ENCODE measurements at places on chromosomes 1 and 21. TPM values are rescaled to one million over a fixed set of nuclear protein-coding genes. Genes with fewer than 3 reads are reported as not detected.
A peak's percentile ranks its signal among the peaks of the same experiment; 100 is the strongest.

- H3K27me3 ChIP-seq: no peaks in the 10 kb centered on the region
- H3K27ac ChIP-seq: no peak overlapping the region
- H3K4me1 ChIP-seq: peaks cover 38% of the 10 kb centered on the region
- H3K4me3 ChIP-seq: no peak overlapping the region
Measured at GRCh38 chr1:40806240-40806639, 22.7 kb downstream of the KCNQ4 start.

DNA sequence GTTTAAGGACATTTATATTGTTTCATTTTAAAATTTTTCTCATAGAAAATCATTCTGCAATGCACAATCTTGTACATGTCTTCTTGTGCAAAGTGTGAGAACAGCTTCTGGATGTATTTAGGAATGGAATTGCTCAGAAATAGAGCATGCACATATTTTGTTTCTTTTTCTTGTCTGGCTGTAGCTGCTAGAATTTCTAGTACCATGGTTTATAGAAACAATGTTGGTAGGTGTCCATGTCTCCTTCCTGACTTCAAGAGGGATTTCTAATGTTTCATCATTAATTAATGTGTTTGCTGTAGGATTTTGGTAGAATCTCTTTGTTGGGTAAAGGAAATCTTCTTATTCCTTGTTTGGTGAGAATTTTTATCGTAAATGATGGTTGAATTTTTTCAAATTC, 99.0 kb downstream of the RYR2 start:
- H3K4me3 ChIP-seq: no peak overlapping the region
- DNase-seq: no peak
- H3K27me3 ChIP-seq: no peaks in the 10 kb centered on the region
- no peak overlapping the region for H3K27ac ChIP-seq

GRCh38 chr1:219359126-219359525, 185.4 kb downstream of the LYPLAL1 start:
- peaks cover 3% of the 10 kb centered on the region for H3K4me1 ChIP-seq
- no peaks in the 10 kb centered on the region for H3K27me3 ChIP-seq
- no peaks in the 10 kb centered on the region for H3K36me3 ChIP-seq
- no peak overlapping the region for H3K27ac ChIP-seq
- no peak for DNase-seq

DNA sequence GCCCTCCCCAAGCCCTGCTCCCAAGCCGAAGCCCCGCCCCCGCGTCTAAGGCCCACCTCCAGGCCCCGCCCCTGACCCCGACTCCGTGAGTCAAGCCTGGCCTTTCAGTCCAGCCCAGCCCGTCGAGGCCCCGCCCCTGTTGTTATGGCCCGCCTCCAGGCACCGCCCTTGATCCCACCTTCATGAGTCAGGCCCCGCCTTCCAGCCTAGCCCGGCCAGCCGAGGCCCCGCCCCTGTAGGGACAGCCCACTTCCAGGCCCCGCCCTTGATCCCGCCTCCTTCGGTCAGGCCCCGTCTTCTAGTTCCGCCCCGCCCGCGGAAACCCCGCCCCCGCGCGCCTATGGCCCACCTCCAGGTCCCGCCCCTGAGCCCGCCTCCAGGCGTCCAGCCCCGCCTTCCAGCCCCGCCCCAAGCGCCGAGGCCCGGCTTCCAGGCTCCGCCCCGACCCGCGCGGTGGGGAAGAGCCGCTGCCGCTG, 247 bp upstream of the DOP1B start:
- H3K27me3 ChIP-seq: no peaks in the 10 kb centered on the region
- no peaks in the 10 kb centered on the region for H3K36me3 ChIP-seq
- H3K4me1 ChIP-seq: peaks cover 13% of the 10 kb centered on the region

Gene SYPL2
- total RNA-seq: 1.1 TPM

DNA sequence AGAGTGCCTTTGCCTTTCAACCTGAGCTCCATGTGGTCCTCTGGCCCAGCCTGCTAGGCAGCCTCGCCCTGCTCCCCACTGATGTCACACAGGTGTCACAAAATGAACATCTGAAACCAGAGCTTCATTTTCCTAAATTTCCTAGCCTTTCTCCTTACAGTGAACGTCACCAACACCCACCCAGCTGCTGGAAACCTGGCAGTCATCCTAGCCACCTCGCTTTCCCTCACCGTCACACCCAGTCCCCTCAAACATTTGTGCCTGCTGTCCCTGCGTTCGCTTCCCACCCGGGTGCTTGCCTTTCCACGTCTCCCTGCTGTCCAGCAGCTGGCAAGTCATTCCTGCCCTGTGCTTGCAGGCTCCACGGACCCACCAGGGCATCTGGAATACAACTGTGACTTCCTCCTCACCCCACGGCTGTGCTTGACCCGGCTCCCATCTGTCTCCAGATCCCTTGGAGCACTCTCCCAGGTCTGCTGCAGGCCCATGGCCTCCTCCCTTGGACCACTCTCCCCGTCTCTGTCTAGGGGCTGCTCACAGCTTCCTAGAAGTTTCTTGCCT, 23.5 kb downstream of the ADARB1 start:
- no peaks in the 10 kb centered on the region for H3K27me3 ChIP-seq
- H3K27ac ChIP-seq: no peak overlapping the region
- no peak overlapping the region for H3K4me3 ChIP-seq
- peaks cover 4% of the 10 kb centered on the region for H3K36me3 ChIP-seq
- H3K4me1 ChIP-seq: peaks cover 71% of the 10 kb centered on the region

DNA sequence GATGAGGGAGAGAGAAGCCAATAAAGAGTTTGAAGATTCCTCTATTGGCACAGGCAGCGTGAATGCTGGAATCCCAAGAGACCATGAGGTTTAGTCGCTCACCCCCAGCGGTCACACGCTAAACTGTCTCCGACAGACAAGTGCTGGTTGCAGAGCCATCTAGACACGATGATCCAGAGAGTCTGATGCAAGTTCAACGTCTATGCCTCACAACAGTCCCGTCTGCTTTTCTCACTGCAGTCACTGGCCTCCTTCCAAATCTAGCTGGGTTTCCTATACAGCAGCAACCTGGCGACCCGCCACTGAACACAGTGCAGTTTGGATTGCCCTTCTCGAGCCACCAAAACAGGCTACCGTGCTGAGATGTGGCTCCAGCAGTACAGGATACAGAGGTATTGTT, 98.6 kb upstream of the KRTAP19-8 start:
- peaks cover 4% of the 10 kb centered on the region for H3K36me3 ChIP-seq
- no peak overlapping the region for H3K4me3 ChIP-seq
- H3K27me3 ChIP-seq: no peaks in the 10 kb centered on the region
- no peaks in the 10 kb centered on the region for H3K4me1 ChIP-seq

DNA sequence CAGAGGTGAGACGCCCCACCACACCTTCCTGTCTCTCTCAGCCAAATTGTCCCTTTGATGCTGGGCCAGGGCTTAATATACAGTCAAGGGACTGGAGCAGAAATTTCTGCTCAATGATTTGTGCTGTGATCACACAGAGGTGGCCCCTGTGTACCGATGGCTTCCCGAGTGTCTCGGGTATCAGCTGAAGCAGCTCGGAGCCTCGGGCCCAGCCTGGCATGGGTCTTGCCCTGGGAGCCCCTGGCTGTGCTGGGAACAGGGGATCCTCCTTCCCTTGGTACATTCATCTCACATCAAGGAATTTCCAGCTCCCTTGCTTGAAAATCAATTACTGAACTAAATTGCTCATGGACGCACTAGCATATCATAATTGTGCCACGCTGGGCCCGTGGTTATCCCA, 148.8 kb upstream of the C1orf174 start:
- H3K27me3 ChIP-seq: no peaks in the 10 kb centered on the region
- no peak for DNase-seq
- no peaks in the 10 kb centered on the region for H3K4me1 ChIP-seq
- H3K4me3 ChIP-seq: no peak overlapping the region

DNA sequence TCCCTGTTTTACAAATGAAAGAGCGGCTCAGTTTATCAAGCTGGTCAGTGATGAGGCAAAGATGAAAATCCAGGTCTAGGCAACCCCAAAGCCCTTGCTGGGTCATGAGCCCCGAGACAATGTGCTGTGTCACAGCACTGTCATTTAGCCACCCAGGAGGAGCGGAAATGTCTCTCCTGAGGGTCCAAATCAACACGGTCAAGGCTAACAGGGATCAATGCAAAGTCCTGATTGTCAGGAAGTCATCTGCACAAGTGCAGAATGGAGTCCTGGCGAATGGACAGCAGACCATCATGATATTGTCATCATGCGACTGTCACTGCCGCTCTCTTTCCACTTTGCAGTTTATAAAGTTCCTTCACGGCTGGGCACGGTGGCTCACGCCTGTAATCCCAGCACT, 30.2 kb downstream of the NCMAP start:
- H3K4me3 ChIP-seq: no peak overlapping the region
- no peak for DNase-seq
- H3K36me3 ChIP-seq: no peaks in the 10 kb centered on the region
- H3K27me3 ChIP-seq: peaks cover 18% of the 10 kb centered on the region
- no peak overlapping the region for H3K27ac ChIP-seq

DNA sequence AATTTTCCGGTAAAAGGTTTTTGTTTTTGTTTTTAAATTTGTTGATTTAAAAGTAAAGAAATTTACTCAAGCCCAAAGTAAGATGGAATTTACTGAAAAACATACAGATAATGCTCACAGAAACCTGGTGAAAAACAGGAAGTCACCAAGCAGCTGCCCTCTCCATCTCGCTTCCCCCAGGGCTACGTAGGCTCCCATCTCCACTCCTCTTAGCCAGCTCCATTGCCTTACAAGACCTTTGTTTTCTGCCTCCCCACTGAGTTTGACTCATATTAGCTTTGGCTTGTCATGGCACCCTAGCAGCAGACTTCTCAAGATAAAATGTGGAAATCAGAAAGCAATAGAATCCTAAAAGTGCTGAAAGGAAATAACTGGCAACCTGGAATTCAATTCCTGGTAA, 57.9 kb downstream of the PHTF1 start:
- H3K27me3 ChIP-seq: no peaks in the 10 kb centered on the region
- no peak overlapping the region for H3K27ac ChIP-seq

DNA sequence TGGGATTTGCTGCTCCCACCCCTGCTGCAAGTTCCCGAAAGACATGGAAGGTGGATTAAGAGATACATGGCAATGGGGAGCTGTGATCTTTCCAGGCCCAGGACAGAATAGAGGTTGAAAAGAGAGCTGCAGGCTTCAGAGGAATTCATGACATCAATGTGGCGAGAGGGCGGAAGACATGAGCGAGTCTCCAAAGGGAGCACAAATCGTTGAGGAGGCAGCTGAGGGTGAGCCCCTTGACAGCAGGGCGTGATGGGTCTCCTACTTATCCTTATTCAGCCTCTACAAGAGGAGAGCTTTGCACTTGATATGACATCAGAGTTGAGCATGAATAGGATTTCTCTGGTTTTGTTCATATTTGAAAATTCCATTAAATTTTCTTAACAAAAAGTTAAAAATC, 45.5 kb upstream of the TACSTD2 start:
- H3K4me1 ChIP-seq: peaks cover 5% of the 10 kb centered on the region
- no peak overlapping the region for H3K4me3 ChIP-seq
- DNase-seq: no peak
- H3K36me3 ChIP-seq: no peaks in the 10 kb centered on the region
- peaks cover 4% of the 10 kb centered on the region for H3K27me3 ChIP-seq
- H3K27ac ChIP-seq: no peak overlapping the region

GRCh38 chr1:42533101-42533863, 70.2 kb downstream of the CCDC30 start:
- no peak overlapping the region for H3K4me3 ChIP-seq
- H3K27ac ChIP-seq: no peak overlapping the region
- no peaks in the 10 kb centered on the region for H3K4me1 ChIP-seq

DNA sequence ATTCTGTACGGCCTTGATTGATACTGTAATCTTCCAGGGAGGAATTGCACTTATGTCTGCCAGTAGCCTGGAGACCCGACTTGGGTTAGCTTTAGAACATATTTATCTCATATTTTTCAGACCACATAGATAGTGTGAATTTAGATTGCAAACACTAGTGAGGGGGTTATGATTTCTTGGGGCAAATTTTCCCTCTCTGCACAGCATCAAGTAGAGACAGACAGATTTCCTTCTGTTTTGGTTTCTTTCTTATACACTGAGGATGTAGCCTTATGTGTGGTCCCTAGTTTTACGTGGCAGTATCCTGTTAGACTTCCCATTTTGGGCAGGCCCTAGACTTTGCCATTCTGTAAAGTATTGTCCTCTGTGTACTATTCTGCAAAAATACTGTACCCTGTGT, 29.0 kb downstream of the SOAT1 start:
- H3K4me1 ChIP-seq: no peaks in the 10 kb centered on the region
- DNase-seq: no peak
- H3K4me3 ChIP-seq: no peak overlapping the region
- H3K27ac ChIP-seq: no peak overlapping the region
- no peaks in the 10 kb centered on the region for H3K27me3 ChIP-seq

Gene SLC6A17
- total RNA-seq: 1.6 TPM

GRCh38 chr1:2468540-2468939, 7.5 kb upstream of the PLCH2 start:
- no peak for DNase-seq
- no peaks in the 10 kb centered on the region for H3K27me3 ChIP-seq
- no peak overlapping the region for H3K27ac ChIP-seq
- no peaks in the 10 kb centered on the region for H3K36me3 ChIP-seq
- peaks cover 21% of the 10 kb centered on the region for H3K4me1 ChIP-seq
- H3K4me3 ChIP-seq: no peak overlapping the region

DNA sequence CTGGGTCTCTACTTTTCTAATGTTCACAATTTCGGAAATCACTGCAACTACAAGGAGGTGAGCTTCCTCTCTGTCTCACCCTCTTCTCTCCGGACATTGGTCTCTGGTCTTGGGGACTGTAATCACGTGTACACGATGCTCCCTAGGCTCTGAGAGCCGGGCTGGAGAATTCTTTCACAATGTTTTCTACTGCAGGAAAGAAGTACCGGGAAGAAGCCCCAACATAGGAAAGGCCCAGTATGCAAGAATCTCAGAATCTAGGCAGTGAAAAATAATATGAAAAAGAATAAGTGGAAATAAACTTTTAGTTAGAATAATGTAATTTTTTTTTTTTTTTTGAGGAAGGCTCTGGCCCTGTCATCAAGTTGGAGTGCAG, 13.5 kb upstream of the HJV start:
- peak overlapping the region; percentile 95 for H3K4me3 ChIP-seq
- DNase-seq: no peak
- peak overlapping the region; percentile 83 for H3K27ac ChIP-seq

DNA sequence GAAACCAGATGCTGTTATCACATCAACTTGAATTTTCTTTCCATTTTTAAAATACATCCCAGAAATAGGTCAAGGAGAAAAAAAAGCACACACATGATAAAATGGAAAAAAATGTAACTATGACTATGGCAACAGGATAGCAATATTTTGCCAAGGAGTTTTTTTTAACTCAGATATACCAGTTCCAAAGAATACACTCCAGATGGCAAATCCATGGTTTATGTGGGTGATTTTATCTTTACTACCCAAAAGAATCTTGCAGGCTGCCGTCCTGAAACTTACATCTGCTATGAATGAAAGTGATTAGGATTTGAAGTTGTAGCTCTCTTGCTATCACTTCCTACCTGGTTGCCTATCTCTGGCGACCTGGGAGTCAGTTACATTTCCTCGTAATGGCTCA, 91.0 kb upstream of the PLPPR4 start:
- no peak overlapping the region for H3K27ac ChIP-seq
- peaks cover 34% of the 10 kb centered on the region for H3K27me3 ChIP-seq
- no peaks in the 10 kb centered on the region for H3K36me3 ChIP-seq
- no peak for DNase-seq

Gene IFI44L
- 22.1 TPM for total RNA-seq

- no peak for DNase-seq
- no peak overlapping the region for H3K4me3 ChIP-seq
- no peak overlapping the region for H3K27ac ChIP-seq
- peaks cover 17% of the 10 kb centered on the region for H3K4me1 ChIP-seq
- no peaks in the 10 kb centered on the region for H3K36me3 ChIP-seq
- H3K27me3 ChIP-seq: no peaks in the 10 kb centered on the region
Measured at GRCh38 chr1:66302815-66303214, 231.1 kb upstream of the SGIP1 start.

Gene AVPR1B
- not detected for total RNA-seq

Gene CFHR3
- total RNA-seq: 0.42 TPM

Data from osteocyte (in vitro differentiated cells).